Activated T-cell treated with anti-CD3 and anti-CD28 coated beads, Interleukin-2, amount 50 U/mL, for 72 hours (primary cell): ENCODE measurements at places on chromosomes 5 and 9.

DNA sequence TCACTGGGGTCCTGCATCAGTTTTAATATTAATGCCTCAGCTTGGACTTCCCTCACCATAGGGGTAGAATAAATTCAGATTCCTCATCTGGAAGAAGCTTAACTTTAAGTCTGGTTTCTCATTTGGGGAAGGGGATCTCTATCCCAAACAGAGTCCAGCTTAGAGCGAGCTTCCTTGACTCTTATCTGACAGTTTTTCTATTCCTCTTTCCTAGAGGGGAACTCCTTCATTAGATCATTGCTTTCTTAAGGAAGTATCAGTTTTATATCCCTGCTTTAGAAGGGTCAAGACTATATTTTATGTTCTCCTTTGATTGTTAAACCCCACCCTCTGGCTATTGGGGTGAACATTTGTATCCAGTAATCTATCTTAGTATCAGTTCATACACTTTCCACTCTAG is 24.2 kb upstream of the CDC42SE2 start:
- DNase-seq, result no peak

DNA sequence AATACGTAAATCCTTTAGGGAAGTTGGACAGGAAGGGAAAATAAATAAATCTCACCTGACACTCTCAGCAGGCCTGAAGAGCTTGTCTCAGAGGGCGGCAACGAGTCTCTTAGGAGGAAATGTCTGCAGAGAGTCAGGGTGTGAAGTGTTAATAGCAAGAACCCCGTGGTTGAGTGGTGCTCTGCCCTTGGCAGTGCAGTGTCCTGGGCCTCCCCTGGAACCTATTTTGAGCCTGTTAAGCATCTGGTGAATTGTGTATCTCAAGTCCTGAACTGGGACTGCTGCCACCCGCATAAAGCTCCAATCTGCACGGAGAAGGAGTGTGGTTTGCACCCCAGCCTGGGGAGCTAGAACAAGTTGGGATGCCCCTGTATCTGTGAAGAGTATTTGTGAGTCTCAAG is 211.8 kb downstream of the GOLPH3 start:
- DNase-seq, result no peak

- DNase-seq, result no peak
Observed at GRCh38 chr9:27497883-27498417, 26.1 kb upstream of the IFNK start.

GRCh38 chr5:117954331-117954730 is 1034.0 kb downstream of the DTWD2 start:
- no peak for DNase-seq

- no peak for DNase-seq
Observed at GRCh38 chr9:73053543-73053942, 98.1 kb upstream of the ANXA1 start.

GRCh38 chr5:59185757-59186385 is 603.0 kb downstream of the RAB3C start:
- DNase-seq, result no peak

- DNase-seq, result no peak
Observed at GRCh38 chr9:136494531-136495215, 11.8 kb upstream of the SEC16A start.

GRCh38 chr9:94945197-94946144 is 219.0 kb downstream of the AOPEP start:
- no peak for DNase-seq

GRCh38 chr9:27653957-27654356 is 80.7 kb upstream of the C9orf72 start:
- no peak for DNase-seq
